NCI-H2081 (cell line): ENCODE measurements at places on chromosomes 3 and 15.

GRCh38 chr3:31251083-31251482 is 281.6 kb upstream of the STT3B start:
- no peak for DNase-seq

- DNase-seq = no peak
Measured at GRCh38 chr3:54836871-54837270, 91.0 kb downstream of the LRTM1 start.

DNA sequence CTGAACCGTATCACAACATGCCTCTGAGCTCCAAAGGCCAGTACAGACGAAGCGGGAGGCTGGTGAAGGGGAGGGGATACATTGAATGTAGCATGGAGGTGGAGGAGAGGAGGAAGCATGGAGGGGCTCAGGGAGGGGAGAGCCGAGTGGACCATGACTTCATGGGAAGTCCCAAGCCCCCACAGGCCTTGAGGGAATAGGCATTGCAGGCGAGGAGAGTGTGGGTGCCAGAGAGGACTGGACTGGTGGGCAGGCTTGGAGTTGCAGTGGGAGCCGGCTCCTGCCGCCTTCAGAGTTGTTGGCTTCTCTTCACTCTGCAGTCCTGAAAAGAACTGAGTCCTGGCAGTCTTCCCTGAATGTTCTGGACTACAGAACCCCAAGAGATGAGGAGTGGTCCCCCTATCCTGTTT is 3.3 kb upstream of the RNU6-1 start:
- DNase-seq = no peak

GRCh38 chr15:61888074-61888780 is 172.0 kb downstream of the VPS13C start:
- DNase-seq = no peak

GRCh38 chr3:167798443-167798842 is 62.9 kb downstream of the SERPINI1 start:
- no peak for DNase-seq

DNA sequence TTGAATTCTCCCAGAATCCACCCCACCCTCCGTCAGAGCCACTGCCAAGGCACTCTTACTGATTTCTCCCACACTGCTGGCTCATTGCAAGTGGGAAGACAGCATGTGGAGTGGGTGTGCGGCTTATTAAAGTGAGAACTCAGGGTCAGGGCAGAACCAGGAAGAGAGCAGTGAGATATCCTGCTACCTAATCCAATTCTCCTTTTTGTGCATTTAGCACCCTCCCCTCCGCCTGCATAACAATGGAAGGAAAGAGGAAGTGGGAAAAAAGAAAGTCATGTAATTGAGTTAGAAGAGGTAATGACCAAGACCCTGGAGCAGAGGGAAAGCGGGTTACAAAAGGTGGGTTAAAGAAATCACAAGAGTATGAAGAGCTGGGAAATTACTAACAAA is 27.8 kb upstream of the PIK3CB start:
- DNase-seq = no peak

DNA sequence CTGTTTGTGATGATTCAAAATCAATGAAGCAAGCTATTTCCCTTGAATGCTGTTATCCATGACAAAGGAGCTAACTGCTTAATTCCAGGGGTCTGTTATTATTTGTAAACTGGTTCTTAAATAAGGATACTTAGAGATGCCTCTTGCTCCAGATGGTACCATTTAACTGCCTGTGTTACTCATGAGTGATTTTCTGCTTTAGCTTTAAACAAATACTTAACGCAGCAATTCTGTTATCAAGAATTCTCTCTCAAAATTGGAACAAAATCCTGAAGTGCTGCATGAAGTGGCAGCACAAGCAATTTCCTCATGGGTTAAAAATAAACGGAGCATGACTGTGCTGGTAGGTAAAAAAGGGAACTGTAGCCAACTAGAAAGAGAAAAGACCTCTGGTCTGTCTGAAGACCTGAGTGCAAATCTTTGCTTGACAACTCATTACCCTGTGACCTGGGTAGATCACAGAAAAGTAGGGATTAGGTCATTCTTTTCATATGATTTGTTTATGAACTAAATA is 62.5 kb upstream of the GBE1 start:
- no peak for DNase-seq

GRCh38 chr3:5166846-5167245 is 20.7 kb upstream of the EDEM1 start:
- DNase-seq = no peak

DNA sequence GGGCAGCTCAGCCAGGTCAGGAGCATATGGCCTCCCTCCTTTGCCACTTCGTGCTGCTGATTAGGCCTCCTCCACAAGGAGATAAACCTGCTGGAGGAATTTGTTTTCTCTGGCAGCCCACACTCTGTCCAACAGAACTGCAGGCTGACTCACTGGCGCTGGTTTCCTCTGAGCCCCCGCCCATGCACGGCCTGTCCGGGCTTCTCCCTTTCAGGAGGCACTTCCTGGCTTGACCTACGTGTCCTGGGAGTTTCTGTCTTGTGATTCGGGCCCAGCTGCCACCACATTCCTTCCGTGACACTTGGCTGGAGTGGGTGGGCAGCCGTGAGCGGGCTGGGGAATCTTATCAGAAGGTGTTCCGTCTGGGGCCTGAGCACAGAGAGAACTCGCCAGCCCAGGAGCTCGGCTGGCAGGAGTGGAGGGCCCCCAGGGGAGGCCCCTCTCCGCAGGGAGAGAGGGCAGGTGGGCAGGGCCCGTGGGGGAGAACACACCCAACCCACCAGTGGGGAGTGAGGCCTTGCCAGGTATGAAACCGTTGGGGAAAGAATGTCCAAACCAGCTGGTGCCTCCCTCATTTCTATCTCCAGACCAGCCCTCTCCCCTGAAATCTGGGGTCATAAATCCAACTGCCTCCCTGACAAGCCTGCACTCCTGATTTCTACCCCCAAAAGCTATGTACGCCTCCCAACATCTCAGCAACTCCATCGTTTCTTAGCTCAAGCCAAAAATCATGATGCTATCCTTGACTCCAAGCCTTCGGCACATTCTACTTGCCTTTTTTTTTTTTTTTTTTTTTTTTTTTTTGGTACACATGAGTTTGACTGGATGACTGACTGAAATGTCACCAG is 110.6 kb upstream of the MEF2A start:
- no peak for DNase-seq

DNA sequence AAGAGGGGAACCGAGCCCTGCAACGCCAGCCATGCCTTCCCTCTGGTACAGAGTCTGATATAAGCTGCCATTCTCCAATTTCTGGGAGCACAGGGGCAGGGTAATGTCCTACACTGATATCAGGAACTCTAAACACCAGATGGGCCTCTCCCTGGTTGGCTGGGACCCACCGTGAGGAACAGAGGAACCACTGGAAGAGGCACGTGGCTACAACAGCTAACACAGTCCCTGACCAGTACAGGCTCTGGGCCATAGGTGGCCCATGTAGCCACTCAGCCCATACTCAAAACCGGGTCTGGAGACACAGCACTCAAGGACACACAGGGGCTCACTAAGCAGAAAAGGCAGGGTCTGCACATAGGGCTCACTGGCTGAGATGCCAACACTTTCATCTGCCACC is 13.9 kb downstream of the NUP210 start:
- no peak for DNase-seq

DNA sequence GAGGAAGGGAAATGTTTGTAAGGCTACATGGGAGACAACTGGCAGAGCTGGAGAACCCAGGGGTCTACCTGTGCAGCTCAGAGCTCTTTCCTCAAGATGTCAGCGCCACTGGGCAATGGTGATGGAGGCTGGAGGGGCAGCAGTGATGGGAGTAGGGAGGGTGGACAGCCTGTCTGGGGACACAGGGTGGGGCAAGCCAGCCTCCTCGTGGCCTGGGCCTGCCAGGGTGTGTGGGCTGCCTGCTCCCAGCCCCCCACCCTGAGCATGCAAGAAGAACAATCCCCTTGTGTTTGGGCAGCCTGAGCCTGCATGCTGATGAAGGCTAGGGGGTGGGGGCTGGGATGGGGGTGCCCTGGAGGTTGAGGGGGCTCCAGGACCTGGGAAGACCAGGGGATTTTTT is 1.2 kb downstream of the PCBP4 start:
- DNase-seq = no peak

DNA sequence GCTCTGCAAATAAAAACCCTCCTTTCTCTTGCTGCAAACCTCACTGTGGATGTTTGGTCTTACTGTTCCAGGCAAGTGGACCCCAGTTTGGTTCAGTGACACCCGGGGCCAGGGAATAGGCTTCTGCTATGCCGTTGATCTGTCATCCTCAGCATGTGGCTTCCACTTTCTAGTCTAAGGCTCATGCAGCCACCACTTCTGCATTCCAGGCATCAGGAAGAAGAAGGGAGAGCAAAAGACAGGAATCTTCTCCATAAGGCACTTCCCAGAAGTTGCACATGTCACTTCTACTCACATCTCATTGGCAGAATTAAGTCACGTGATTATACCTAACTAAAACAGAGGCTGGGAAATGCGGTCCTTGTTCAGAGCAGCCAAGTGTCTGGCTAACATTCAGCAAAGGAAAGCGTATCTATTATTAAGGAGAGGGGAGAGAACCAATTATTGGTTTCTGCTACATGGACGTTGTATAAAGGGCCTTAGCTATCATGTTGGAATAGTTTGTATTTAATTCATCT is 173.6 kb upstream of the PFN2 start:
- DNase-seq = no peak

DNA sequence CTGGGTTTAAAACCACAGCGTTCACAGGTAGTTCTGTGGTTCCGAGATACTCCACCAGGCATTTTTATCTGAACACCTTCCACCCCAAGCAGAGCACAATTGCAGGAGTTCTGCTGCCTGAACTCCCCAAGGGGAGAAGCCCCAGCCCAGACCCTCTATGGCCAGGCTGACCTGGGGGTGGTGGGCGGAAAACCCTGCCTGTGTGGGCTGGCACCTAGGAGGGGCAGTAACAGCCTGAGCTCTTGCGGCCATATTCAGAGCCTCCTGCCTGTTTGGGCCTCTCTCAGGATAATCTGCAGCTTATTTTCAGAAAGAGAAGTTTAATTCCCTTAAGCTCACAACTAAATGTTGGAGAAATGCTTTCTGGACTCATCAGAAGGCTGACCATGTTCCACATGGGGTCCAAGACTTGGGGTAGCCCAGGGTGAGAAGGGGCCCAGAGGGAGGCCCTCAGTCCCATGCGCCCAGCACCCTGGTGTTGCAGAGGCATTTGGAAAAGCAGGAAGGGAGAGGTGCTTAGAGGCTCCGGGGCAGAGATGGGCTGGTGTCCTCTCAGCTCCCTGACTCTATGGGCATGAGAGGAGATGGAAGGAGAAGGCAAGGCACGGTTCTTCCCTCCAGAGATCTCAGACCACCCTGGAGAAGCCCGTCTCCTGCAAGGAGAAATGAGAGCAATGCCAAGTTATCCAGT is 195.6 kb upstream of the TPM1 start:
- DNase-seq = no peak

DNA sequence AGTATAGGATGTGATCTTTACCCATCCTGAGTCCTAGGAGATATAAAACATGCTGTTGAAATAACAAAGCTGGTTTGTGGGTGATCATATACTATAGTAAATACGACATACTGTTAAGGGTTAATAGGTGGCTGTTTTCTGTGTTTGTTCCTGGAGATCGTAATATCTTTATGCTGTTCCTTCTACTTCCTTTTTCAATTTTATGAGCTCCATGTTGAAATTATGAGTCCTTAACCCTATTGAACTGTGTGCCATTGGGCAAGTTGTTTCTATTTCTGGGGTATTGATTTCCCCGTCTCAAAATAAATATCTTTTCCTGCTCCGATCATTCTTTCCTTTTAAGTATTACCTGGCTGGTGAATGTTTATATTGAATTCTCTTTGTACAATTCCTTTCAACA is 115.1 kb downstream of the LPP start:
- no peak for DNase-seq

GRCh38 chr3:194078045-194078821 is 57.7 kb upstream of the HES1 start:
- no peak for DNase-seq

GRCh38 chr3:146342989-146343388 is 92.1 kb upstream of the PLSCR4 start:
- no peak for DNase-seq

DNA sequence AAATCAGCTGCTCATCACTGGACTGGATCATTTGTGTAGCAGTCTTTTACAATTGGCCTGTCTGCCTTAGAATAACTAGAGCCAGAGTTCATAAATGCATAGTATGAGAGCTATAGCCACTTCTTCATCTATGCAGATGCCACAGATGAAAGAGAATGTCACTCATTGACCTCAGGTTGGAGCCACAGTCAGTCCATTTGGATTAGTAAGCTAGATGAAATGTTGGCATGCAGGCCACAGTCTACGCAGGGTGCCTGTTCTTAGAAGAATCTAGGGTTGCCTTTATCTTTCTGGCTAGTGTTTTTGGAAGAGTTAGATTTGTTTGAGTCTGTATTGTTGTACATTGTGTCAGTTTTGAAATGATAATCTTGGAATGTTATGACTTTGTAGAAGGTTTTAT is 25.4 kb upstream of the EDEM1 start:
- no peak for DNase-seq
